ENCODE measurements at places on chromosomes 5 and 9.

DNA sequence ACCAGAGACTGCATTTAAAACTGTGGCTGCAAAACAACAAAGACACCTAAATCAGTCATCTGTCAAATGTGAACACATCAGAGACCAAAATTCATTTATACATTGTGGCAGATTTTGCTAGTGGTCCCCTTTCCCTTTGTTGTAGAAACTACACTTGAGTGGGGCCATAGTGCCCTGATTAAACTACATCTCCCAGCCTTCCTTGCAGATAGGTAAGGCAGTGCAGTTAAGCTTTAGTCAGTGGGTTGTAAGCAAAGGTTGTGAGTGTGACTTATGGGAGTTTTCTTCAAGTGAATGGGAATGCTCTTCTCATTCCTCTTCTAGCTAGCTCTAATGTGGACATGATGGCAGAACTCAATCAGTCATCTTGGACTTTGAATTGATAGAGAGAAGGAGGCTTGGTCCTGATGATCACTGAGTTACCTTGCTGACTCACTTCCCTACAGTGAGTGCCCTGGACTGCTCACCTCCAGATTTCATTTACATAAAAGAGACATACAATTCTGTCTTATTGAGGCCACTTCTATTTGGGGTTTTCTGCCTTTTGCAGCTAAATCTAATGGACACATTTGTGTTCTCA is 35.2 kb upstream of the SPARC start:
- DNase-seq: no peak

- DNase-seq: no peak
Measured at GRCh38 chr9:108543251-108543778, 312.5 kb downstream of the ACTL7B start.

DNA sequence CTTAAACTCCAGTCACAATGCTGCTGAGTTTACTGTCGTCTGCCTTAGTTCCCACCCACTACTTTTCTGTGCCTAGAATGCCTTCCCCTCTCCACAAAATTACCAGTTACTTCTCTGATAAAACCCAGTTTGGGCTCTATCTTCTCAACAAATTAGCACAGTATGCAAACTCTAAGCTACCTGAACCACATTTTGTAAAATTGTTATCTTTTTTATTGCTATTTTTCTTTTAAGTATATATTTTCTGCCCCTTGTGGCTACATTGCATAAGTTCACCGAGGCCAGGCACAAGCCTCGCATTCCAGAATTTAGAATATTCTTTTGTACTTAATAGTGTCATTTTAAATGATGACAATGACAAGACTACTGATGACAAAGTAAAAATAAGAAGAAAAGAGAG is 60.0 kb downstream of the POU5F2 start:
- no peak for DNase-seq

DNA sequence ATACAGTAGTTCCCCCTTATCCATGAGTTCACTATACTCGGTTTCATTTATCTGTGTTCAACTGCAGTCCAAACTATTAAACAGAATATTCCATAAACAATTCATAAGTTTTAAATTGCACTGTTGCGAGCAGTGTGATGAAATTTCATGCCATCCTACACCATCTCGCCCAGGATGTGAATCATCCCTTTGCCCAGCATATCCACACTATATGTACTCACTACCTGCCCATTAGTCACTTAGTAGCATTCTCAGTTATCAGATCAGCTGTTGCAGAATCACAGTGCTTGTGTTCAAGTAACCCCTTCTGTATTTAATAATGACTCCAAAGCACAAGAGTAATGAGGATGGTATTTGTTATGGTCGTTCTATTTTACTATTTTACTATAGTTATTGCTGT is 51.5 kb downstream of the SHOC1 start:
- DNase-seq: no peak

DNA sequence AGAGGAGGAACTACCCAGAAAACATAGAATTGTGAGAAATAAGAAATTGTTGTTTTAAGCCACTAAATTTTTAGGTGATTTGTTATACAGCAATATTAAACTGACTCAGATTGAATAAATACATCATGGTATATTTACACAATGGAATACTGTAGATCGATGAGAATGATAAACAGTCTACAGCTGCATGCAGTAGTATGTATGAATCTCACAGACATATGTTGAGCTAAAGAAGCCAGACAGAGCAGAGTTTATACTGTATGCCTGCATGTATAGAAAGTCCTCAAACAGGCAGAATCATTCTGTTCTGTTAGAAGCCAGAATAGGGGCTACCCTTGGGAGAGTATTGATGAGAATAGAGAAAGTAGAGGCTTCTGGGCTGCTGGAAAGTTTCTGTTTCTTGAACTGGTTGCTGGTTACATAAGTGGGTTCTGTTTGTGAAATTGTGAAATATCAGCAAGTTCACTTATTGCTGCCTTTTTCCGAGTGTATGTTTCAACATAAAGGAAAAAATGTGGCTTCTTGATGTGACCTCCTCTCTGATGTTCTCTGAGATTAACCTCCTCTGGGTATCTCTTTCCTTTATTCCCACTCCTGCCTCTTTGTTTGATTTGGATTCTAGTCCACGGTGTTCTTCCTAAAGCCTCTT is 9.6 kb downstream of the KIAA1958 start:
- no peak for DNase-seq

- no peak for DNase-seq
Measured at GRCh38 chr9:35520364-35520710, 30.4 kb downstream of the RUSC2 start.

GRCh38 chr9:84590706-84591105 is 78.8 kb upstream of the NTRK2 start:
- no peak for DNase-seq

GRCh38 chr5:56179442-56179841 is 53.7 kb downstream of the ANKRD55 start:
- DNase-seq: no peak

- no peak for DNase-seq
Measured at GRCh38 chr5:168975331-168975730, 325.6 kb downstream of the SLIT3 start.

GRCh38 chr5:33272288-33272687 is 168.5 kb upstream of the TARS1 start:
- DNase-seq: no peak

- no peak for DNase-seq
Measured at GRCh38 chr5:86749841-86750240, 132.1 kb downstream of the COX7C start.

DNA sequence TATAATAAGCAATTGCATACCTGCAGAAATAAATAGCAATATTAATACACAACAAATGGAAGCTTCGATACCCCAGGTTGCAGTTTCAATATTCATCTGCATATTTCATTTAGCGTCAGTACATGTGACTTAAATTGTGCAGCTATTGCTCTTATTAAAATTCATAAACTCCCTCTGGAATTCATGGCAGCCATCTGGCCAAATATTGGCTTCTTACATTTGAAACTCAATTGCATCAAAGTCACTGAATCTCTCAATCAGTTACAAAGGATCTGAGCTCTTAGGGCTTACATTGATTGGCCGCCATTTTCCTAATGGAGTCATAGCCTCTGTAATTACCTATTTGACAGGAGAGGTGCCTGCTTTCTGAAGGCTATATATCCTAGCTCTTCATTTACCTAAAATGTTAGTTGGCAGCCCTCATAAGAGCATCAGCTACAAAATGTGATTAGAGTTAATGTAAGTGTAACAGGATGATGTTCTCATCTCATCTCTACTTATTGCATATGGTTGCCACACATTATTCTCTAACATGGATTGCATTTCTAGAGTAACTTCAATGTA is 453.5 kb downstream of the CAAP1 start:
- peak; percentile 32 for DNase-seq

DNA sequence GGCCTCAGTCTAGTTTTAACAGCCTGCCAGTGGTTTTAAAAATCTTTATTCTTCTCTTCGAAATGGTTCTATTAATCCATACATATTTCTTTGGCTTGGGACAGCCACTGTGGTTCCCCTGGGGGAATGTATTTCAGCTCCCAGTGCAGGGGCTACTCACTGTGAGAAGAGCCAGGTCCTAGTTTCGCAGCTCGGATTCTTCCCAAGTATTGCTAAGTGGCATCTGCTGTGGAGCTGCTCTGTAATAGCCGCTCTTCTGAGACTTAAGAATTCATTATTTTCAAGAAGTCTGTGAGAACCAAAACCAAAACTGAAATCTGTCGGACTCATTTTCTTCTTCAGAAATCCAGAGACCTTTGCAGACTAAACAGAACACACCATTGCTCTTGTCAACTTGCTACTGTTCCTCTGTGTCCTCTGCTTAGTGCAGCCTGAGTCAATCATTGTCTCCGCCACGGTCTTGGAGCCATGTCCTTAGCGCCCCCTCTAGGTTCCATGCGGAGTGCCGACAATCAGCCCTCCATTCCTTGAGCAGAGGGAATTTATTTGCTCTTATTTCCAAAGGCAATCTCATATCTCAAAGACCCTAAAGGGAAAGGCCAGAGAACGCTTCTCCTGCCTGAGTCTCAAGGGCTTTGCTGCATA is 478.2 kb downstream of the SPATA31D1 start:
- DNase-seq: no peak

DNA sequence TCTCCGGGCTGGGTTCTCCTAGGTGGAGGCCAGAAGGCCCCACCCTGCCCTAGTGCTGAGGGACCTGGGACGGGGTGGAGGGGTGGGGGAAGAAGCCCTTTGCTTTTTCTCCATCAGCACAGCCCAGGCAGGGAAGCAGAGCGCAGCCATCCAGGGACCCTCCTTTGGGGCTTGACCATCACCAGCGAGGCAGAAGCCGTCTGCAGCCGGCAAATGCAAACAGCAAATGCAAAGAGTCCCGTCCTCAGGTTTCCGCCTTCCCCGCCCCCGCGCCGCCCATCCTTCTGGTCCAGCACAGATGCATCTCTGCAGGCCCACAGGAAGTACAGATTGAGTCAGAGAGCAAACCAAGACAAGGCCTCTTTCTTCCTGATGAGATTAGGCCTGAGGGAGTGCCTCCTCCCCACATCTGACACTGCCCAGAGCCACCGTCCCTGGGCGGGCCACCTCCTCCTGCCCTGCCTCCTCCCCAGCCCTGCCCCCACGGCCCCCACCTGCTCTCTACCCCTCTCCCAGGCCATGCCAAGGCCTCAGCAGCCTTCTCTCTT is 23.4 kb downstream of the CORO2A start:
- DNase-seq: no peak

DNA sequence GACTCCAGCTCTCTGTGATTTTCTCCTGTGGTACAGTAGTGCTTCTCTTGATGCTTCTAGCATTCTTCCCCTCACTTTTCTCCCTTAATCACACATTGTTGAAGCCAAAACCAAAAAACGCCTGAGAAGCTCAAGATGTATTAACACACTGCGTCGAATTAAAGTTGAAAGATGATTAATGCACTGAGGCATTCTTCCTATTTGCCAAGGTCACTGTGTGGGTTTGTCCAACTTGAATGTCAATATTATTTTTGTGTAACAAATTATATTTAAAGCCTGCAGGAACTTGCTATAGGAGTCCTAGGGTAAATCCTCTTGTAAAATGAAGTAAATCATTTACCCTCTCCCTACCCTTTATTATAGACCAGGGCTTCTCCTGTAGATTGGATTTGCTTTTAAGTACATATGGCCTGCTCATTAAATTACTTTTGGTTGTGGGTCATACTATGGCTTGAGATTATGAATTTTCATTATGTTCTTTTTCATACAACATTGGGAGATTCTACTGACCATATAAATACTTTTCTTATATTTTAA is 68.1 kb downstream of the GDA start:
- DNase-seq: no peak
